Endothelial cell (in vitro differentiated cells): ENCODE measurements at places on chromosomes 3 and 15.
A peak's percentile ranks its signal among the peaks of the same experiment; 100 is the strongest.

GRCh38 chr3:134330883-134331810 lies 43.1 kb downstream of the AMOTL2 start:
- no peak for DNase-seq

GRCh38 chr3:177545964-177546363 lies 348.7 kb upstream of the TBL1XR1 start:
- no peak for DNase-seq

DNA sequence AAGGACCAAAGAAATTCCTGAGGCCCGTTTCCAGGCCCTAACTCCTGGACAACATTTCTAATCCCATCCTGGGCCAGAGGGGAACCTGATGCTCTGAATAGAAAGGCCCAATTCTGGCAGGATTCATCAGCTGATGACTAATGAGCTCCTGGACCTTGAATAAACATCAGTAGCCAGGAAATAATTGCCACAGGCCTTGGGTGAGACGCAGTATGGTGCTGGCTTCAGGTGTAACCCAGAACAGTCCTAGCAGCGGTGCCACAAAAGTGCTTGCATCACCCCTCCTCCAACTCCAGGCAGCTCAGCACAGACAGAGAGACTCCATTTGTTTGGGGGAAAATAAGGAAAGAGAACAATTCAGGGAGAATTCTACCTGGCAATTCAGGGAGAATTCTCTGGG lies 184.7 kb upstream of the POU1F1 start:
- DNase-seq, result no peak

DNA sequence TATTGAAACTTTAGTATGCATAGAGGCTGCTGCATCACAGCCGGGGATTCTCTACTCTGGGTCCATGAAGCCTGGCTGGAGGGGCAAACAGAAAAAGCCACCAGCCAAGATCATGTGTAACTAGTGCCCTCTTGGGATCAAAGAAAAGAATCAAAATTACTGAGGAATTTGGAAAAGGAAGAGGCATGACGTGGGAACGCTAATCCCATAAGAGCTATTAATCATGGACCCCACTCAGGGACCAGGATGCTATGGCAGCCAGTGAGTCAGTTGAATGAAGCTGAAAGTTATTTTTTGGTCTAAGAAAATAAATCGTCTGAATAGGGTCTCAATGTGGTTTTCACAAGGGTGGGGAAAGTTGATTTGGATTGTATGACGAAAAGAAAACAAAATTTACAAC lies 1165.1 kb downstream of the ROBO2 start:
- no peak for DNase-seq

- DNase-seq, result no peak
These were observed 55.8 kb upstream of the LMCD1 start for GRCh38 chr3:8445861-8446260.

DNA sequence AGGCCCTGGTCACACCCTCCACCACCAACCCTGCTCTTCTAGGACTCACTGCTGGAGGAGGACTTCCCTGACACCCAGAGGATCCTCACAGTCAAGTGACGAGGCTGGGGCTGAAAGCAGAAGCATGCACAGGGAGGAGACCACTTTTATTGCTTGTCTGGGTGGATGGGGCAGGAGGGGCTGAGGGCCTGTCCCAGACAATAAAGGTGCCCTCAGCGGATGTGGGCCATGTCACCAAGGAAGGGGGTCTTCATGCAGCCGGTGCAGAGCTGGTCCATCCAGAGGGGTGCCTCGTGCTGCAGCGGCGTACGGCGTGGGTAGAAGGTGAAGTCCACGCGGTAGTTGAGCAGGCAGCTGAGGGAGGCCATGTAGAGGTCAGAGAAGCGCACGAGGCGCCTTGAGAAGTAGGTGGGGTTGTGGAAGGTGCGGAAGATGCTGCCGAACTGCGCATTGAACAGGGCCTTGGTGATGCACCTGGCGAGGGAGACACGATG lies 9.4 kb downstream of the NT5DC2 start:
- no peak for DNase-seq

GRCh38 chr3:155912090-155912489 lies 41.6 kb downstream of the GMPS start:
- no peak for DNase-seq

GRCh38 chr15:45884289-45884688 lies 249.5 kb downstream of the SQOR start:
- no peak for DNase-seq

DNA sequence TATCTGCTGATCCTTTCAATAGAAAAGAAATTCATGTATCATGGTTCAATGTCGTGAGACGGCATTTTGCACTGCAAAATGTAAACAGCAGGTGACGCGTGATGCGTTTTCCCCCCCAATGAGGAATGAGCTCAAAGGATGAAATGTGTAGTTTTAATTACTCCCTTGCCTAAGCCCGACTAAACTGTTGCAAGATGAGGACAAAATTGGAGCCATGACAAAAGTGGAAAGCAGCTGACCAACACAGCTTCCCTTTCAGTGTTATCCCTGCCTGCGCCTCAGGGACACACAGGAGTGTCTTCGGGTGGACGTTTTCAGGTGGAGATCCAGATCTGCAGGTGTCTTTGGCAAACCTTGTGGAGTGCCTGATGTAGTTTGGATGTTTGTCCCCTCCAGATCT lies 92.0 kb downstream of the GABRG3 start:
- no peak for DNase-seq

DNA sequence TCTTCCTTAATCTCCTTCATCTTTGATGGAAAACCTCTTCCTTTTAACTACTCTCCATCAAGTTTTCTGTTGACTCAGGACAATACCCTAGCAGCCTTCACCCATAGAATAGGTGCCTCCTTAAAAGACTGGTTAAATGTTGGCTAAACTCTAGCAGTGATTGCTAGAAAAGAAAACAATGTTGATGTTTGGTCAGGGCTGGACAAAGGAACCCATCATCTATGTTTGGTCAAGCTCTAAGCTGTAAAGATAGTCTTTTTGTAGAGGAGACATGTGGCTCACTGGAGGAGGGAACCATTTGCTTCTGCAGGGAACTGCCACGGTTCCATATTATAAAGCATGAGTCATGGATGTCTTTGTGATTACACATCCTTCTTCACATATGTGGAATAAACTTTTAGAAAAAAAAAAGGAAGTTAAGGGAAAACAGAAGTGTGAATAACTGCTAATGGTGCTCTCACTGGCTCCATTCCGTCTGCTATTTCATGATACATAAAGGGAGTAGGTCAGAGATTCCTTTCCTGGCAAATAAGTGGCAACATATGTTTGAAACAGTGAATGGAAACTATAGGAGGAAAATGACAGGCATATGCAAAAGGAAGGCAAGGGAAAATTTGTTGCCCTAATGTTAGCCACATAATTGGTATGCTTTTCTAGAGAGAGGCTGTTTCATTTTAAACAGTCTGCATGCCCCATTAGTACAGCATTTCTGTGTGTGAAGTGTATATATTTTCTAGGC lies 78.2 kb downstream of the CMSS1 start:
- DNase-seq, result no peak

DNA sequence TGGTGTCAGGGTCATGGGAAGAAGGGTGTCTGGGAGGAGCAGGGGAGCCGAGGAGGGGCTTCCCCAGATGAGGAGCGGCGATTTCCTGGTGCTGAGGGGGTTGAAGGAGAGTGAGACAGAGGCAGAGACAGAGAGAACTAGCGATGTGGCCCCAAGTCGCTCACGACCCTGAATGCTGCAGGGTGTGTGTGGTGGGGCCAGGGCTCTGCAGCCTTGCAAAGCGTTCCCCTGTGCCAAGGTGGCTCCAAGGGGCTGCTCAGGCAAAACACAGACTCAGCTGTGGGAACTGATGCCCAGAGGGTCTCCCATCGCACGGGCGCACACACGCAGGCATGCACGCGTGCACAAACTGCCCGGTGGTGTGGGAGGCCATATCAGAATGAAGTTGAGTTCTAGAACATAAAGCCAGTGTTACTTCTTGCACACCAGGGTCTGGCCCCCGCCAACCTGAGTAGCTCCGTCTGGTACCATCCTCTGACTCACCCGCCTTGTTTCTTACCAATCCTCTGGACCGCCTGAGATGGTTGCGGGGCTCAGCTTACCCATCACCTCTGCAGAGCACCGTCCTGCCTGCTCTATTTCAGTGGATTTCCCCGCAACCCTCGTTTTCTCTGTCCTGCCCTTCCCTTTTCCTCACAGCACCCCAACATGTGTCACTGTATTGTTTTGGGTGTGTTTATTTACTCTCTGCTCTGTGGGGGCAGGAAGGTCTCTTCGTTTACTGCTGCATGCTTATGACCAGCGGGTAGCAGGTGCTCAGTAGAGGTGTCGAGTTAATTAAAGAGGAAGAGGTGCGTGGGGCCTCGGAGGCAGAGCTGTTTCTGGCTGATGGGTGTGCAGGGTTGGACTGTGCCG lies 4.5 kb downstream of the MELTF start:
- DNase-seq, result no peak

GRCh38 chr3:52313188-52313773 lies 2.8 kb upstream of the DNAH1 start:
- DNase-seq, result no peak

- DNase-seq, result no peak
These were observed 6.7 kb downstream of the TADA3 start for GRCh38 chr3:9785602-9786001.

DNA sequence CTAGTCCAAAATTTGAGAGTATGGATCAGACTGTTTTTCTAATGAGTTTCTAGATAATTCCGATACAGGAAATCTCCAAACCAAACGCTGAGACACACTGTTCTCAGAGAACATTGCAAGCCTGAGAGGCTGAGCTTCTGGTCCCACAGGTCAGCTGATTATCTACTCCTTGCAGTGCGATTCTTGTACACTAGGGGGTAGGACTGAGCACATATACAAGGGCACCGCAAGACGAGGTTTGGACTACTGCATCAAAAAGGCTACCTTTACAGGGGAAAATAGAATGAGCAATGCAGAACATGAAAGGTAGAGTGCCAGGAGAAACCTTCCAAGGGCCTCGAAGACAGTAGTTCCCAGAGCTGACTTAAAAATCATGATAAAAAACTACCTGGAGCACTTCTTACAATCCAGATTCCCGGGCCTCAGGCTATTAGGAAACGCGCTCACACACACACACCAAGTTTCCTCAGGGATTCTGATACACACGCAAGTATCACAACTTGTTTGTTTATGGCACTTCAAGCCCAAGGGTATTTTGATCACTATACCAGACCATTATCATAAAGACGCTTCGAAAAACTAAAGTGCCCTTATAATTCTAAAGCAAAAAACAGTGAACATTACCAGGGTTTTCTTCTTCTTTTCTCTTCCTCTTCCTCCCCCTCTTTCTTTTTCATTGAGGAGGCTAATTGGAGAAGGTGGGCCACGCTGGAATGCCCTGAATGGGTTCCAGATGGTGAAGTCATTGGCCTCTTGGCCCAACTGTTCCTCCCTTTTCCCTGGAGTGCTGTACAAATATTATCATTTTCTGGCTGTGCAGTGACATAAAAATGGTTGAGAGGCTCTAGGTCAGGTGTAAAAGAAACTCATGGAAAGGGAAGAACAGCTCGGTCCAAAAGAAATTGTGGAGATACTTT lies 61.8 kb downstream of the SLC12A8 start:
- peak; percentile 65 for DNase-seq

DNA sequence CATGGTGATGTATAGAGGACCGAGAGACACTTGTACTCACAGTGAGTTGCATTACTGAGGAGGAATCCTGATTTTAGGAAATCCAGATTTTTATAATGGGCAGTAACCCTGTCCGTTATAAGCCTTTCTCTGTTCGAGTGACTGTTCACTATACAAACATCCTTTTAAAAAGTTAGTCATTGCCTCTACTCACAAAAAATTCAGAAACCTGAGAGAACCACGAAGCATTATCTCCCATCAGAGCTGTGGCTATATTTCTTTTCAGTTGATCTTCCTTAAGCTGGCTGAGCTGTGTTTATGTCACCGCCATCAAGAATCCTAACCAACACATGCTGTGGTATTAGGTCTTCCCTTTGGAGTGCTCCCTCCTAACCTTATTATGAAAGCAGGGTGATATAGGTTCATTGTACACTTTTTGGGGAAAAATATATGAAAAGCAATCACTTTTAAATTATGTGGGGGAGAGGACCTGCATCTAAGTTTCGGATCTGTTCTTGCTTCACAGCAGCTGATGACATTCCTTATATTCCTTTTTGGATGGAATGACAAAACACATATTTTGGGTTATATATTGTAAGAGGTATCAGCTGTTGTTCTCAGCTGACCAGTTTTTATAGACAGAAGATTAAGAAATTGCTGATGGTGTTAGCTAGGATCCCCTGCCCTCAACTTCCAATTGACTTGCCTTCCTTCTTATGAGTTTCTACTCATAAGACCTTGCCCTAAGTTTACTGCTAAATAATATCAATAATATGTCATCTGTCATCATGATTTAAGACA lies 465.9 kb upstream of the RASGRP1 start:
- no peak for DNase-seq

DNA sequence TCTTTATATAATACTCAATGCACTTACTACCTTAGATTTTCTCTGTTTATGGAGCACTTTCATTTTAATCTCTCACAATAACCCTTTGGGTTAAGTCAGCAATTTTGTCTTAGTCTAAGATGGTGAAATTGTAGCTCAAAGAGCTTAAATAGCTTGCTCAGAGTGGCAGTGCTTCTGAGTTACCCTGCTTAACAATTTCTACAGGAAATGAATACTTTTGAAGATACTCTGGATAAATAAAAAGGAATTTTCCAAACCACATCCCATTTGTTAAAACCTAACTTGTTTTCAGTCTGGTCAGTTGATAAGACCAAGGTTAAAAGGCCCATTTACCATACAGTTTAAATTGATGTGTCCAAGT lies 37.2 kb downstream of the HMG20A start:
- DNase-seq, result no peak

GRCh38 chr3:189122526-189123205 lies 49.1 kb upstream of the TPRG1 start:
- DNase-seq, result no peak

GRCh38 chr15:75193272-75193671 lies 8.4 kb upstream of the C15orf39 start:
- no peak for DNase-seq

DNA sequence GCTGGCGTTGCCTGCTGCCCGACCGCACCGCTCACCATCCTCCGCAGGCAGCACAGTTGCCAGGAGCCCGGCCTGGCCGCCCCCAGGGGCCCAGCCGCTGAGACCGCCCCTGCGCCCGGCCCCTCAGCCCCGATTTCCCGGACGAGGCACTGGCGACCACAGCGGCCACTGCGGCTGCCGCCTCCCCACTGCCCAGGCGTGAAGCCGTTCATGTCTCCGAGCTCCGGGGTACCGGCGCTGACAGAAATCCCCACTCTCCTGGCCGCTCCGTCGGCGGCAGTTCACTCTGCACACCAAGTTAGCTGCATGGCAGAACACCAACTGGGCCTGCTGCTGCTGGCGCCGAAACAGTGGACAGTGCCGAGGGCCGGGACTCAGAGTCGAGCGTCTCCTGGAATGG lies 8.5 kb downstream of the SELENOT start:
- no peak for DNase-seq

DNA sequence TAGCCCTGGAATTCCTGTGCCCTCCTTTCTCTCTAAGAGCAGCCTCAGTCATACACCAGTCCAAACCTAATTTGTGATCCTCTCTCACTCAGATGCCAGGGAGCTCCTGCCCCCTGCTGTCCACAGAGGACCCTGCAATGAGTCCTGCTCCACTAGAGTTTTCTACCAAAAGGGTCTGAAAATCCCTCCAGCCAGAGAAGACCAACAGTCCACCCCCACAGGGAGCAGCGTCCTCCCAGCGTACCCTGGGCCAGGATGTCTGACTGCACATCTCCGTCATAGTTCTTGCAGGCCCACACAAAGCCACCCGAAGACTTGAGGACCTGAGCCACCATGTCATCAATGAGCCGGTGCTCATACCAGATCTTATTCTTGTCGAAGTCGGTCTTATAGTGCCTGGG lies 15.4 kb downstream of the IDH2 start:
- DNase-seq, result peak; percentile 66

GRCh38 chr3:60186359-60186758 lies 1064.9 kb downstream of the FHIT start:
- DNase-seq, result no peak
